Stimulated activated CD8-positive, alpha-beta memory T cell treated with anti-CD3 and anti-CD28 coated beads, Interleukin-15, amount 100 ng/mL, for 1 hour (primary cell): ENCODE measurements at places on chromosomes 2 and 18.

- no peak for DNase-seq
Observed at GRCh38 chr18:26470011-26470637, 78.2 kb downstream of the KCTD1 start.

DNA sequence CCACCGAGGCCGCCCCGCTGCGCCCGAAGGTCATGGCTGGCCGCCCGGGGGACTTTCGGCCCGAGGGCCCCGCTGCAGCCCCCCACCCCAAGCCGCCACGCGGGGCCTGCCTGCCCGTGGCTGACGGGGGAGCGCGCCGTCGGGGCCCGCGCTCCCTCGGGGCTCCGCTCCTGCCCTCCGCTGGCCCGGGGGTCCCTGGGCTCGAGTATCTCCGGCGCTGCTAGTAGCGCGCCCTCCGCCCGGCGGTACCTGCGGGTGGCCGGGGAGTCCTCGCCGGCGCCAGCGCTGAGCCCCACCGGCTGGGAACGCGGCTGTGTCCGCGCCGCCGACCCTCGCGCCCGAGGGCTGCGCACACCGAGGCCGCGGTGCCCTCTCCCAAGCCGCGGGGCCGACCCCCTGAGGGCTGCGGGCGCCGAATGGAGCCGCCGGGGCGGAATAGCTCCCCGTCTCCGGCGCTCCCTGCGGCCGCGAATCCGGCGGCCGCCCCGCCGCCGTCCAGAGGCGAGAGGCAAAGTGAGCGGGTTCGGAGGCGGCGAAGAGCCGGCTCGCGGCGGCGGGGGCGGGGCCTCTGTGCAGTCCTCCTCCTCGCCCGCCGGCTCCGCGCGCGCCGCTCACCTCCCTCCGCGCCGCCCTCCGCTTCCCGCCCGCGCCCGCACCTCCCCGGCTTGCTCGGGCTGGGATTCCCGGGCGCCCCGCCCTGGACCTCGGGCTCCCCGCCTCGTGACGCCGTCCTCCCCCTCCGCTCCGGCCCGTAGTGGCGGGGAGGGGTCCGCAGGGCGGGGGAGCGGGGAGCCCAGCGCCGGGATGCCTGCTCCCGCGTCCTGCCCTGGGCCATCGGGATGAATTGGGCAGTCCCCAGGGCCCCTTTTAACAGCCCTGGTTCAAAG is at the start of gene KCNG3:
KCNG3 (minus strand) TSS at position 515 of the 887 bp plus-strand sequence; CDS start at position 34, 481 bp downstream.
- DNase-seq: no peak

DNA sequence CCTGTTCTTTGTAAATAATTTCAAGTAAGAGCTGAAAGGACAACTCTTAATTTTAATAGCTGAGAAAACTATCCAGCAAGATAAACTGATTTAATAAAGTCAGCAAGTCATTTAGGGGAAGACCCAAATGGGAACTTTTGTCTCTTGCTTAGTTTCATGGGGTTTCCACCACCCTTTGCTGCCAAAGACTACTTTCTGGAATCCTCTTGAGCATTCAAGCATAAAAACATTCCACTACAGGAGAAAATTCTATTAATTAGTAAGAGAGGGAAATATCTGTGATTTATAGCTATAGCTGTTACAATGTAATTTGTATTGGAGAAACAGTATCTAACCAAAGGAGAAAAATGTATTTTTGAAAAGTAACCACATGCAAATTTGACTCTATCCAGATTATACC is 20.6 kb downstream of the EFEMP1 start:
- DNase-seq: no peak

DNA sequence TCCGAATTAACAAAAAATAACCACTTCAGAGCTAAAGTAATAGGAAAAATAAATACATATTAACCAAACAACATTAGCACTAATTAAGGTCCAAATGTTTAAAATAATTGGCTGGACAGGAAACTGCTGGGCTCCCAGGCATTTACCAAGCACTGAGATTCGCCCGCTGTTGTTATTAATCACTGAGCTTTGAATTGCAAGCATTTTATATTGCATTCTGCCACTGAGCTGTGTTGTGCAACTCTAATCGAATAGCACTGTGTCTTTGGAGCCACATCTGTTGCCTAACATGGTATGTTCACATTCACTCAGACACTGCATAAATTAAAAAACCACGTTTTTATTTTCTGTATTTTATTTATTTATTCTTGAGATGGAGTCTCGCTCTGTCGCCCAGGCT is 88.9 kb downstream of the SOWAHC start:
- DNase-seq: no peak
